ENCODE measurements at places on chromosomes 7 and 10.

DNA sequence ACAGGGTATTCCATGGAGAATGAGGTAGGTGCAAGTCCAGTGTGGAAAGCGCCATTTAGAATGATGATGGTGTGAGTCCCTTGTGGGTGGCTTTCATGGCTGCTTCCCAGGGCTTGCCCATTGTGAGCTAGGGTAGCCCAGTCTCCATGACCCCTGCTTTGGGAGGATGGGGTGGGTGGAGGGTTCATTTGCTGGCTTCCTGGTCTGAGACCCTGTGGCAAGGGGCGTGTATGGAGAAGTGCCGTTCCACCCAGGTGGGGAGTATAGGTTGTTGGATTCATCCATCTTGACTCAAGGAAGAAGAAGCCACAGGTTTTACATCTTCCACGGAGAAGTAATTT is 27.7 kb downstream of the CCM2 start:
- no peak for DNase-seq

- no peak for DNase-seq
Measured at GRCh38 chr7:30796105-30796869, 25.1 kb downstream of the MINDY4 start.

DNA sequence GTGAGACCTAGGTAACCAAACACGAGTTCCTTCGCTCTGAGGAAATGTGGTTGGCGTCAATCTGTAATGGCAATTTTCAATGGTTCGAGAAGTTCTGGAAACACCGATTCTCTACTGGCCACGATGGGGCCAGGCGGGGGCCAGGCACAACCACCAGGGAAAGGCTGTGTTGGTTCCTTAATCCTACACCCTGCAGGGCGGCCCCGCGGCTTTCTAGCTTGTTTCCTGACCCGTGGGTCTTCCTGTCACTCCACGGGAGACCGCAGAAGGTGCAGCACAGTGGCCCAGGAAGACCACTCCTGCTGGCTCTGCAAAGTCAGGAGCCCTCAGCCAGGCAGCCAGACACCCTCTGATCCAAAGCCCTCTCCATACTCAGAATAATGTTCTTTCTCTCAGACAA is 113.4 kb downstream of the FGFR2 start:
- DNase-seq = no peak

DNA sequence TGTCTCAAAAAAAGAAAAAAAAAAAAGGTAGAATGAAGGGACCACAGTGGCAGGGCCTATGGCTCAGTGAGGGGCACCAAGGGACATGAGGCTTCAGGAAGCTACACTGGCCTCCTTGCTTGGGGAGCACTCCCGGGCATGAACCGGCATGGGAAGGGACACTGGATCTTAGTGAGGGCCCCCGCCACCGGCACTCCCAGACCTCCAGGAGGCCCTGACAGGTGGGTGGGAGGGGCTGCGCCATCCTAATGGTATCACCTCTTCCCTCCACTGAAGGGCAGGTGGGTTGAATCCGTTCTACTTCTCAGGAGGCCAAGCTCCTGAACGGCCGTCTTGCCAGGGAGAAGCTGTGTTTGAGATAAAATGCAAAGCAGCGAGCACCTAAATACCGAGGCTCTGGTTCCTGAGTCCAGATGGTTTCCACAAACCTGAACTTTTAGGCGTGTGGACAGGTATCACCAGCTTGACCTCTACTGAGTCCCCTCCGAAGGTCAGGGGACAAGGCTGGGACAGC is 69.8 kb downstream of the C10orf143 start:
- no peak for DNase-seq

DNA sequence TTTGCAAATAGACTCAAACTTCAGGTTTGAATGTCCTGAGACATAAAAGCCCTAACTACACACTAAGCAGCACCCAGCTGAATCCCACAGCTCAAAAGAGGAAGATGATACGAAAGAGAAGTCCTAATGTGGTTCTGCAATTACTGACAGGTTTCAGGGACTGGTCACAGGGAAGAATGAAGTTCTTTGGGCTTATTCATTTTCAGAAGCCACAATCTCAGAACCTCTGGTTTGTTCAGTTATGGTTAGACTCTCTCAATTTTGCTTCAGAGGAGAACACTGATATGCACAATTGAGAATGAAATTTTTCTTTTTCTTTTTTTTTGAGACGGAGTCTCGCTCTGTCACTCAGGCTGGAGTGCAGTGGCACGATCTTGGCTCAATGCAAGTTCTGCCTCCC is 94.6 kb upstream of the FAM180A start:
- no peak for DNase-seq

DNA sequence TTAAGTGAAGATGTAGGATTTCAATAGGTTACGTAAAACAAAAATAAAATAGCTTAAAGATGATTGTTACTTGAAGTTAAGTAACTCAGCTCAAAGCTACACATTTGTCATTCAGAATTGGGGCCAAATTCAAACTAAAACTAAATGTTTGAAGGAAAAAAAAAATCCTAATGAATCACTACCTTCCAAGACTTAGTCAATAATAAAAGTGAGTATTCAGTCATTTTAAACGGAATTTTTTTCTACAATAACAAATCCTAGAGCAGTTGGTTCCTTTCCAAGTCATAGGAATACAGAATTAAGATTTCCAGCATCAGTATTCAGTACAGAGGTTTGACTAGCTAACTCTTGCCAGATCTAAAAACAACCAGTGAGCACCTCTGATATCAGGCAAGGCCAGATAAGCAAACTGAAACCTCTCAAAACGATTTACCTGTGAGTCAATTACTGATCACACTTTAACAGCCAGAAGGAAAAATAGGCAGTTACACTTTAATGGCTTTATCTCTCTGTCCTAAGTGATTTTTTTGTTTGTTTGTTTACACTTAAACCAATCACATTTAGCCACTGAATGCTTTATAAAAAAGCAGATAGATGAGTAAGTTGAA is 669.8 kb upstream of the ANKRD30A start:
- no peak for DNase-seq

DNA sequence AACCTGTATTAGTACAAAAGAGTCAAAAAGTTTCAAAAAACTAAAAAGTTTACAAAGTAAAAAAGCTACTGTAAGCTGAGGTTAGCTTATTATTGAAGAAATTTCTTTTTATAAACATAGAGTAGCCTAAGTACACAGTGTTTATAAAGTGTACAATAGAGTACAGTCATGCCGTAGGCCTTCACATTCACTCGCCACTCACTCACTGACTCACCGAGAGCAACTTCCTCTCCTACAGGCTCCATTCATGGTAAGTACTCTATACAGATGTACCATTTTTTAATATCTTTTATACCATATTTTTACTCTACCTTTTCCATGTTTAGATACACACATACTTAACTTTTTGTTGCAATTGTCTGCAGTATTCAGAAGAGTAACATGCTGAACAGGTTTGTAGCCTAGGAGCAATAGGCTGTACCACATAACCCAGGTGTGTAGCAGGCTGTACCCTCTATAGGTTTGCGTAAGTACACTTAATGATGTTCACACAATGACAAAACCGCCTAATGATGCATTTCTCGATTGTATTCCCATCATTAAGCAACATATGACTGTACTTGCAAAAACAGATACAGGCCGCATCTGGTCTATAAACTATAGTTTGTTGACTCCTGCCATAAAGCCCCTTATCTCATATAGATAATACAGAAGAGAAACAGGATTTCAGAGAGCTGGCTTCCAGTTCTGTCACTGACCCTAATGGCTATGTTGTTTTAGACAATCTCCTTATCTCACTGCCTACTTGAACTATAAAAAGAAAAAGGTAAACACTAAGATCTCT is 438.8 kb downstream of the HTR7 start:
- DNase-seq = no peak

GRCh38 chr10:47288916-47289495 is 11.0 kb upstream of the GDF10 start:
- no peak for DNase-seq

- DNase-seq = no peak
Measured at GRCh38 chr7:37408291-37409228, 40.1 kb downstream of the ELMO1 start.

GRCh38 chr10:43323245-43323644 is 48.2 kb upstream of the FXYD4 start:
- no peak for DNase-seq

DNA sequence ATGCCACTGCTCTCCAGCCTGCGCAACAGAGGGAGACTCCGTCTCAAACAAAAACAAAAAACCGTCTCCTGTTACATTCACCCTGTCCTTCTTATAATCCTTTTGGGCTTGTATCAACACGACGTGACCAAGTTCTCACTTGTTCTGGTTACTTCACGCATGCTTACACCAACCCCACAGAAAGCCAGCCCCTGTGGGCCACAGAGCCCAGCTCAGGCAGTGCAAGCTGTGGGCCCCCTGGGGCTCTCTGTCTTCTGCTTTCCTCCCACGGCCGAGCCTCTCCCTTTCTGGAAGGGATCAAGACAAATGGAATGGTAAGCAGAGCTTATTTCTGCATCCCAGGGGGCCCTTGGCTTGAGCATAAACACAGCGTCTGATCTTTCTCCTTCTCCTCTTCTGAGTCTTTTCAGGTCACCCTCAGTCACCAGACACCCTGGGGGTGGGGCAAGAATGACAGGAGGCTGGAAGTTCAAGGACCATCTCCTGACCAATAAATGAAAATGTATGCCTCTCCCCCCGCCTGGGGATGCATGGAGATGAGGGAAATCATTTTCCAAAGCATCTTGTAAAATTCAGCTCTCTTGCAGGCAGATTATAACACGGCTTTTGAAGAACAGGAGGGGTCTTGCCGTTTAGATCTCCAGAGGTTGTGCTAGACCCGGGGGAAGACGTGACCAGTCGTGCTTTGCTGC is 19.0 kb upstream of the TRIM56 start:
- no peak for DNase-seq

GRCh38 chr10:99304862-99305229 is 24.3 kb upstream of the CNNM1 start:
- no peak for DNase-seq

DNA sequence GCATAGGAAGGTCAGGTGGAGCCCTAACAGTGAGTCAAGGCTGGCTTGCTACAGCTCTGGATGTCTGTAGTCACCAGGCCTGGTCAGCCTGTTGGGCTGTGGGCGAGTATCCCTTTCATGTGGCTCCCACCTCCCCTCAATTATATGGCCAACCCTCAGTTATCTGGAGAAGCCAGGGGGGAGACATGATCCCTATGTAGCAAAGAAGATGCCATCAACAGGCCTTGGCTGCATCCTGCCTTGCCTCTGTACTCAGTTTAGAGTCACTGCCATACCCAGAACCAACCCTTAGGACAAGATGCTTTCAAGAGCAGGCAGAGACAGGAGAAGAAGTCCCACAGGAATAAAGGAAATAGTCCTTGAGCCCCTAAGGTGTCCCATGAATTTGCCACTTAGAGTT is 763.9 kb downstream of the GRID1 start:
- no peak for DNase-seq

DNA sequence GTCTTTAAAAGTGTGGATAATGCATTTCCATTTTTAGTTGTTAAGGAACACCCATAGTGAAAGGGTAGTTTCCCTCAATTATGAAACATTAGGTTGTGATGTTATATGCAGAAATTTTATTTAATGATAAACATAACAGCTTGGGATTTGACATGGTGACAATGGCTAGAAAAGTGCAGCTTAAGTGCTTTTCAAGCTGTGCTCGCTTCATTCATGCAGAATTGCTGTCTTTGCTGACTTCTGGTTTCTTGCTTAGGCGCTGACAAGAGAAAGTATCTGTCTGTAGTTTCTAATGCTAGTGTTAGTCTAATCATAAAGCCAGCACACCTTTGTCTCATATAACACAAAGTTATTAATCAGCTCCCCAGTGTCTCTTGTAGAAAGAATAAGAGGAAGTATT is 170.0 kb downstream of the ARL5B start:
- no peak for DNase-seq

DNA sequence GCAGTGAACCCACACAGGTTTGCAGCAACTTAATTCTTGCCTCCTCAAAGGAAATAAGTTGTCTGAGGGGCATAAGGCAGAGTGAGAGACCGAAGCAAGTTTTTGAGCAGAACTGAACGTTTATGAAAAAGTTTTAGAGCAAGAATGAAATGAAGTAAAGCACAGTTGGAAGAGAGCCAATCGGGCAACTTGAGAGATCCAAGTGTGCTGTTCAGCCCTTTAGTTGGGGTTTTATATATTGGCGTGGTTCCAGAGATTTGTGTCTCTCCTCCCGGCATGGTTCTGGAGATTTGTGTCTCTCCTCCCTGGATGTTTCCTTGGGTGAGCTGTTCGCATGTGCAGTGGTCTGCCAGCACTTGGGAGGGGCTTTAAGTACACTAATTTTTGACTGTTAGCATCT is 141.4 kb upstream of the DGKB start:
- no peak for DNase-seq

GRCh38 chr7:82678259-82678658 is 234.7 kb upstream of the CACNA2D1 start:
- DNase-seq = no peak

- DNase-seq = no peak
Measured at GRCh38 chr7:48087349-48087748, 1.7 kb upstream of the UPP1 start.

DNA sequence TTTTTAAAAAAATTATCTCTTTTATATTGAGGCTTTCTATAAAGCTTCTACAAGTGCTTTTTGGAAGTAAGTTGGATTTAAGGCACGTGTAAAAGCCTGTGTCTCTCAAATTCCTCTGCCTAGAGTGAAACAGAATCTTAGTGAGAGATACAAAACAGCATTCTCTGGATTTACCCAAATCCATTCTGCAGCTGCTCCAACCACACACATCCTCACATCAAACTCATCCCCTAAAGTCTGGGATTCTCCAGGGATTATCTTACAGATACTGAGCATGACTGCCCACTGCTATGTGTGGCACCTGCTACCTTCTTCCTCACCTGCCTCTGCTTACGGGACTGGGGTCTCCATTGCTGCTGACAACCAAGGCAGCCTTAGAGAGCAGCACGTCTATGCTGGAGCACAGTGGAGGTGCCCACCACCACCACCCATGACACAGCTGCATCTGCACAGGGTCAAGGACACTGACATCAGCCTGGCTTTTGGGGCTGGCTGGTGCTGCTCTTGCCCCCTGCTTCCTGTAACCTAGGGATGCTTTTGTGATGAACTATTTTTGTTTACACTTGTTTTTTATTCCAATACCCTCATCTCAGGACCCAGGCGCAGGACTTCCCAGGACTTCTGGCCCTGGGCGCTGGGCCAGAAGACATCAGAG is 139.2 kb upstream of the NAMPT start:
- no peak for DNase-seq

All from WTC11 (cell line).